ENCODE measurements at places on chromosomes 11 and 22.

DNA sequence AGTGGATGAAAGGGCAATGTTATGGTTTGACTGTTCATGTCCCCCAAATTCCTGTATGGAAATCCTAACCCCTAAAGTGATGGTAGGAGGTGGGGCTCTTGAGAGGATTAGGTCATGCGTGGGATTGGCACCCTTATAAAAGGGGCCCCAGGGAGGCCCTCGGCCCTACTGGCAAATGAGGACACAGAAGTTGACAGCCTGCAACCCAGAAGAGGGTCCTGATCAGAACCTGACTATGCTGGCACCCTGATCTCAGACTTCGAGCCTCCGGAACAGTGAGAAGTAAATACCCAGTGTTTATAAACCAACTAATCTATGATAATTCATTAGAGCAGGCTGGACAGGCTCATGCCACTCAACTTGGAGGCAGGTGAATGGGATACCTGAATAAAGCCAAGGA, 8.7 kb downstream of the IFITM10 start:
- DNase-seq, result no peak

- DNase-seq, result no peak
Measured at GRCh38 chr11:14764579-14765527, 121.2 kb downstream of the PDE3B start.

DNA sequence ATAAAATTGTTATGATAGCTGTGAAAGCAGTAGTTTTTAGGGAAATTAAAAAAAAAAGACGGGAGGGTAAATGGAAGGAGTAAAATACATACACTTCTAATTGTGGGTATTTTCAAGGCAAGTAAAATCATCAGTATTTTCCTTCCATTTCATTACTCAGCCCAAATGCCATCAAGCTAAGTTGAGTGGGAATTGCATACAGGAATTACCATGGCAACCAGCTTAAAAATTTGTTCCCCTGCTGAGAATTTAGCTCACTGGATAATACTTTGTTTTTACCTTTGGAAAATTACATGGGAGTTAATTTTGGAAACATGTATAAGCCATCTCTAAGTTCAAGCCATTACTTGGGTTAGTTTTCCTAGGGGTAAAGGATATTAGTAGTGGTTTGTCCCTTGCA, 1873.4 kb downstream of the LRRC4C start:
- no peak for DNase-seq

- no peak for DNase-seq
Measured at GRCh38 chr11:104073950-104074705, 37.7 kb downstream of the DDI1 start.

DNA sequence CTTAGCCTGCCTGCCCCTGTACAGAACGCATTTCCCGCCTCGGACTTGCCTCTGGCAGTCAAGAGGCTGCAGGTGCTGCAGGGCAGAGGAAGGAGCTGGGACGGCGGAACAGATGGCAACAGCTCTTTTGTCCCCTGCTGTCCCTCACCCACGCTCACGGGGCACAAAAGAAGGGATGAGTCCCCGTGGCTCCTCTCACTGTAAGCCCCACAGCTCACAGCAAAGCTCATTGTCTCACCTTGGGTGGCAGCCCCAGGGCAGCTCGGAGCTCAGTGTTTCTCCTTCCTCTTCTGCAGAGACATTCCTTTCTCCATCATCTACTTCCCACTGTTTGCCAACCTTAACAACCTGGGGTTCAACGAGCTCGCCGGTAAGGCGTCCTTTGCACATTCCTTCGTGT, 24.3 kb downstream of the SLC25A18 start:
- no peak for DNase-seq

- DNase-seq, result peak; percentile 70
Measured at GRCh38 chr11:65314501-65315203, at the start of gene CDC42EP2. Gene CDC42EP2 (plus strand): TSS chr11:65314866. CDS start chr11:65320899, 6,033 bp downstream.

GRCh38 chr11:126432525-126432924, 77.0 kb downstream of the ST3GAL4 start:
- DNase-seq, result no peak

DNA sequence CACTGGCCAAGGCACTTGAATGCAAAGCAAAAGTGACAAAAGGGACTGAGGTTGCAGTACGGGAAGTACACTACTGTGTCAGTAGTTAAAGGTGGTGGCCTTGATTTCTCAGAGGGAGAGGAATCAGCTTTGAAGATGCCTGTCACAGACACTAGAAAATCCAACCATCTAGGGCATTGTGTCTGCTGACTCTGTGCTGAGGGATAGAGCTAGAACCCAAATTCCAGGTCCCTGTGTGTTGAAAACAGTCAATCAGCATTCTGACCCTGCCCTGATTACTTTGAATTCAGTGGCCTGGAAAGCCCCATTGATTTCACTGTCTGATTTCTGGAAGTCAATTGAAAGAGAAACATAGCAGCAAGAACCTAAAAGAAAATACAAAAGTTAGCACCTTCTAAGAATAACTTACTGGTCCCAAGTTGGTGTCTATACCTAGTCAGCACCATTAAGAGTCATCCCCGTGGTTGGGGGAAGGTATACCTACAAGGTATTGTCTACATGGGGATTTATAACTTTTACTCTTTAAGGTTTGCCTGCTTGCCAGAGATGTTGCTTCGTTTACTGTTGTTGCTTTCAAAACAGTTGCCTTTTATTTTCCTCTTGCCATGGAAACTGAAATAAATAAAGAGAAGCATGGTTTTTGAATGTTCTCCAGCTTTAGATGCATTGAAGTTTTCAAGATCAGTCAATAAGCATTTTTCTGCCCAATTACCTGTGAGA, 97.3 kb downstream of the PDHX start:
- DNase-seq, result no peak

Data from PC-9 (cell line).